DMS53 (cell line): ENCODE measurements at places on chromosomes 7 and 10.

DNA sequence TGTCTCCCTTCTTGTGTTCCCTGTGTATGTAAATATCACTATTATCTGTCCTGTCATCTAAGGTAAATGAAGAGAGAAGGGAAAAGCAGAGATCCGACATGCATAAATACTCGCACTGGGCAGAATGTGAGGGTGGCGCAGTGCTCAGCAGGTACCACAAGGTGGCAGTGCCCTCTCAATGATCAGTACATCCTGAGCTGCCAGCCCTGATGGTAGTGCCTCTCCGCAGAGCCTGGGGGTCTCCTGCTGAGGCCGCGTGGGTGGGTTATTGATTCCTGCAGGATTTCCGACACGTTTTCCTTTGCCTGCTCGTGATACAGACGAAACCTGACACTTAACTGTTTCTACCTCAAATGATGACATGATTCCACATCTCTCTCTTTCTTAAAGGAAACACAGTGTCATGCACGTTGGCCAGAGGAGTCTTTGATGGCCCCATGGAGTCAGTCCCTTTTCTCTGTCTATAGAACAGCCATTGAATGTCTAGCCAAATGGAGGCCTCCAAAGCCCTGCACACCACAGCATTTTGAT, 19.8 kb downstream of the RGR start:
- DNase-seq, result peak; percentile 82

GRCh38 chr7:102189756-102190155, 96.9 kb upstream of the SH2B2 start:
- DNase-seq, result no peak

GRCh38 chr10:60441515-60441914, 51.8 kb upstream of the ANK3 start:
- peak; percentile 38 for DNase-seq

DNA sequence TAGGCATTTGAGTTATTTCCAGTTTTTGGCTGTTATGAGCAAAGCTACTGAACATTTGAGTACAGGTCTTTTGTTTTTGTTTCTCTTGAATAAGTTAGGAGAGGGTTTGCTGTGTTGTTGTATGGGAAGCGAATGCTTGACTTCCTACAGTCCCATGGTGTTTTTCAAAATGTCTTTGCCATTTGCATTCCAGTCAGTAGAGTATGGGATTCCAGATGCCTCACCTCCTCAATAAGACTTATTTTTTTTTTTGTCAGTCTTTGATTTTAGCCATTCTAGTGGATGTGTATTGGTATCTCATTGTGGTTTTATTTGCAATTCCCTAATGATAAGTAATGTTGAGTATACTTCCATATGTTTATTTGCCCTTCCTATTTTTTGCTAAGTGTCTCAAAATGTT, 19.4 kb downstream of the CDK13 start:
- no peak for DNase-seq

DNA sequence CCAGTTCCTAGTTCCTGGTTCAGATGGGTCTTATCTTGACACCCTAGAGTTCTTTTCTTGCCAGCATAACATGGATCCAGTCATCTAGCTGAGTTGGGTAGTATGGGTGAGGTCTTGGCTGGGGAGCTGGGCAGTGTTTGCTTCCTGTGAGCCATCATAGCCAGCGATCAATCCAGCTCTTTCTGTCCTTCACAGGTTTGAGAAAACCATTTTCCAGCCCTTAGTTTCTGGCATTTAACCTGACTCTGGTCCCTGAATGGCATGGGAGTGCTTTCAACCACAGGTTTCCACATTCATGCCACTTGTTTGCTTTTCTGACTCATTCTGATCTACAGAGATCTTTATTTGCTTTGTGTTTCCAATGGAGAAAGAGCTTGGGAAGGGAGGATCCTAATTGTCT, 8.6 kb downstream of the SLC13A1 start:
- peak; percentile 95 for DNase-seq

- peak; percentile 20 for DNase-seq
Measured at GRCh38 chr10:16481052-16481728, 40.5 kb downstream of the C1QL3 start.

DNA sequence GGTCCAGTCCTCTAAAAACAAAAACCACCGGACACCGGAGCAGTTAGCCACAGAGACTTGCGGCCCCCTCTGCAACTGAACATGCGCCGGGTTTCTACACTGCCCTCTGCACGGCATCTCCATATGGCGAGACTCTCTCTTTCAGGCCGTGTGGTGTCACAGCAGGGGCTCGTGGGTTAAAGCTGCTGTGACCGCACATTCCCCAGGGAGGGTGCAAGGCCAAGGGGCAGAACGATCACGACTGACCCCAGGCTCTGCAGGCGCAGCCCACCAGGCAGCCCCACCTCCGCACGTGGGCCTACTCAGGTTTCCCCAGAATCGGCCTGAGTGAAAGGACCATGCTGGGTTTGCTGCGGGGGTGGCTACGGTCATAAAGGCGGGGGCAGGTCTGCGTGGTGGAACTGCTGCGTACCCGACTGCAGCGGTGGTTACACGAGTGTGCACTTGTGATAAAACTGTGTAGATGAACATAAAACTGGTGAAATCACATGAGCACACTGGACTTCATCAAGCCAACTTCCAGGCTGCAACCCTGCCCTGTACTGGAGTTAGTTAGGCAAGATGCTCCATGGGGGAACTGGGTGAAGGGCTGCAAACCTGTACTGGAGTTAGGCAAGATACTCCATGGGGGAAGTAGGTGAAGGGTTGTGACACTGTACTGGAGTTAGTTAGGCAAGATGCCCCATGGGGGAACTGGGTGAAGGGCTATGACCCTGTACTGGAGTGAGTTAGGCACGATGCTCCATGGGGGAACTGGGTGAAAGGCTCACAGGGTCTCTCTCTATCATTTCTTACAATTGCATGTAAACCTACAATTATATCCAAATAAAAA, 81.4 kb upstream of the PPP2R2D start:
- no peak for DNase-seq

DNA sequence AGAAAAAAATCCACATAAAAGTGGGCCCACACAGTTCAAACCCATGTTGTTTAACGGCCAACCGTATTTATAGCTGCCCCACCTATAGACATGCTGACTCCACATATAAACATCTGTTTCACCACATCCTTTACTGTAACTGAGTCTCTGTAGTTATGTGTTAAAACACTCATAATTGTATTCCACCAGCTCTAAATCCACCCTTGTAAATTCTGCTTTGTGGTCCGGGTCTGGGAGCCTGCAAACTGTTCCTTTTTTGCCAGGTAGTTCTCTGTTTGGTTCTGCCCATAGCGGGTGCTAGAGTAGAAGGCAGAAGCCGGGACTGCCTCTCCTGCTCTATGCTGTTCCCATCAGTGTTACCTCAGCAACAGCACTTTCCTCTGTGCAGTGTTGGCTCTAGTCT, 20.2 kb upstream of the FHIP2A start:
- DNase-seq, result no peak

DNA sequence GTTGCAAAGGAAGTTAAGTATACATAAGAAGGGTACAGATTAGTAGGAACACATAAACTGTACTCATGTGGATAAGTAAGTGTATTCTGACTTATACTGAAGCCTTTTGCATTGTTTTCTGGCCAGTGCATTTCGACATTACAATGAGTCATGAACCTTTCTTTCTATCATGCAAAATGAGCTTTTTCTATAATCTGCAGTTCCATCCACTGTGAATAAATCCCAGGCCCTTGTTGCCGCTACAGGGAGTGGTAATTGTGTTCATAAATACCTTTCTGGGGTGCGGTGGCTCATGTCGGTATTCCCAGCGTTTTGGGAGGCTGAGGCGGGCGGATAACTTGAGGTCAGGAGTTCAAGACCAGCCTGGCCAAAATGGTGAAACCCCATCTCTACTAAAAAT, 858.3 kb downstream of the GRM8 start:
- no peak for DNase-seq

DNA sequence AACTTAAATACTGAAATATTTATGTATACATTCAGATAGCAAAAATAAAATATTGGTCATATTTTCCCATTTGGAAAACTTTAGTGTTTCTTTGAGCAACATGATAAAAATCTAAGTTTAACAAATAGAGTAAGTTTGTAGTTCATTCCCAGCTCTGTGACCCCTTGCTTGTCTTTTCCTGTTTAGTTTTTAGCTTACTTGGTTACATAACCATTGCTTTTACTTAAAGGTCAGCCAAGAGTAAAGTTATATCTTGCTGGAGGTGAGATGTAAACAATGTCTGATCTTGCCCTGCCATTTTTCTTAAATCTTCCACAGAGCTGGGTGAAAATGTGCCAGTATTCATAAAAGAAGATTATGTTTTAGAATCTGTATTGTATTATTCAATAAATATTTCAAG, 46.7 kb upstream of the MDFIC start:
- no peak for DNase-seq

- no peak for DNase-seq
Measured at GRCh38 chr10:7340179-7340874, 70.5 kb downstream of the SFMBT2 start.

- no peak for DNase-seq
Measured at GRCh38 chr10:107054469-107055156, 109.9 kb downstream of the SORCS1 start.

- no peak for DNase-seq
Measured at GRCh38 chr10:84344526-84344925, 16.1 kb downstream of the CCSER2 start.

DNA sequence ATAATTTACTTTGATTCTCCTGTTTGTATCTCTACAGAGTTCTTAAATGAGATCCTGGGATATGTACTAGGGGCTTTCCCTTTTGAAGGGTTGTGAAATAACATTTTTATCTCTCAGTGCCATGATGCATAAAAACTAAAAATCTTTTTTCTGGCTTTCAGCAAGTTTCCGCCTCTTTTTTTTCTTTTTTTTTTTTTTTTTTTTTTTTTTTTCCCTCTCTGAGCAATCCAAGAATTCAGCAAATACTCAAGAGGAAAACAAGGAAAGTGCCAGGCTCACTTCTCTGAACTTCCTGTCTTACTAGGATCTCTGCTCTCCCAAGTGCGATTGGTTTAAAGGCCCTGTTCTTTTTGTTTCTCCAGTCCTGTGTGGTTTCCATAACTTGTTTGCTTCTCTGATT, 79.9 kb downstream of the HYCC1 start:
- DNase-seq, result no peak

GRCh38 chr10:121132273-121132672, 281.1 kb downstream of the WDR11 start:
- DNase-seq, result no peak

GRCh38 chr7:151867912-151868311, 9.0 kb downstream of the PRKAG2 start:
- DNase-seq, result no peak

DNA sequence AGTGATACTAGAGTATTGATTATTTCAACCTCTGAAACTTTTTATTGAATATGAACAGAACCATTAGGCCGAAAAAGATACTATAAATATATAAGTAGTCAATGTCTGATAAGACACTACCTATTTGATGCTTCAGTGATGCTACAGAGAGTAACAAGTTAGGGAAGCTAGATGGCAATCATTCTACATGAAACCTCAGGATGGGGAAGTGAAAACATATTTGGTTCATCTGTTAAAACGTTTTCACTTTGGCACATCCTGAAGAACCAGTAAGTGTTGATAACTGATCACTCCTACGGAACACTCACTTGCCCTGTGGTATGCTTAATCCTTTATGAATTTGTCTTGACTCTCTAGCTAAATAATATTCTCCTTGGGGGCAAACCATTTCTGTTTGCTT, 1064.9 kb downstream of the NXPH1 start:
- peak; percentile 26 for DNase-seq

- peak; percentile 67 for DNase-seq
Measured at GRCh38 chr10:102152545-102152890, 329 bp downstream of the NOLC1 start.

GRCh38 chr10:20890491-20891337, 6.4 kb downstream of the NEBL start:
- peak; percentile 48 for DNase-seq

GRCh38 chr7:130189343-130189742, 15.9 kb downstream of the TMEM209 start:
- DNase-seq, result no peak

DNA sequence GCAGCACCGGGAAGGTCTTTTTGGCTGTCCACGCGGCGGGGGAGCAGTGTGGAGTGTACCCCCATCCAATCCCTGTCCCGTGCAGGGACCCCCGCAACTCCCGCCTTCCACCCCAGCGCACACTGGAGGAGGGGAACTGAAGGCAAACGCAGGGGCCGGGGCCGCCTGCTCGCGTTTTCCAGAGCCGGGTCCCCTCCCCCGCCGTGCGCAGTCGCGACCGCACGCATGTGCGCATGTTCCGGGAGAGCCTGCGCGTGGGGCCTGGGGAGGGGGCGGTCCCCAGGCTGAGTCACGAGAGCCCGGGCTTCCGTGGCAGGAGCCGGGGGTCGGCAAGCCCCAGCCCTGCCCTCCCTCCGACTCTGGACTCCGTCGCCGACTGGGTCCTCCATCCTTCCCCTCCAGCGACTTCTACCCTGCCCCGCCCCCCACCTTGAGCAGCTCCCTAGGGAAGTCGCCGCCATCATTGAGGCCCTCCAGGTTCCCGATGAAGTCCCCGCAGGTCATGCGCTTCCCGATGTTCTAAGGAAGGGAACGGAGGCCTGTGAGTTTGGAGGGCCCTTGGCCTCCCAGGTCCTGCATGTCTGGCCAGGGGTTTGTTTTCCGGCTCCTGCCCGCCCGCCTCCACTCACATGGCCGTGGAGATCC, 8.0 kb downstream of the PSD start:
- DNase-seq, result peak; percentile 74

GRCh38 chr10:52993109-52993508, 220.5 kb upstream of the MBL2 start:
- DNase-seq, result no peak

GRCh38 chr7:132083537-132084123, 492.6 kb downstream of the PLXNA4 start:
- DNase-seq, result no peak

- DNase-seq, result no peak
Measured at GRCh38 chr7:117654780-117655179, 175.0 kb downstream of the CFTR start.

- DNase-seq, result no peak
Measured at GRCh38 chr10:44761076-44761475, 150.1 kb upstream of the TMEM72 start.

GRCh38 chr10:14687340-14687739, 87.4 kb downstream of the FAM107B start:
- peak; percentile 96 for DNase-seq

DNA sequence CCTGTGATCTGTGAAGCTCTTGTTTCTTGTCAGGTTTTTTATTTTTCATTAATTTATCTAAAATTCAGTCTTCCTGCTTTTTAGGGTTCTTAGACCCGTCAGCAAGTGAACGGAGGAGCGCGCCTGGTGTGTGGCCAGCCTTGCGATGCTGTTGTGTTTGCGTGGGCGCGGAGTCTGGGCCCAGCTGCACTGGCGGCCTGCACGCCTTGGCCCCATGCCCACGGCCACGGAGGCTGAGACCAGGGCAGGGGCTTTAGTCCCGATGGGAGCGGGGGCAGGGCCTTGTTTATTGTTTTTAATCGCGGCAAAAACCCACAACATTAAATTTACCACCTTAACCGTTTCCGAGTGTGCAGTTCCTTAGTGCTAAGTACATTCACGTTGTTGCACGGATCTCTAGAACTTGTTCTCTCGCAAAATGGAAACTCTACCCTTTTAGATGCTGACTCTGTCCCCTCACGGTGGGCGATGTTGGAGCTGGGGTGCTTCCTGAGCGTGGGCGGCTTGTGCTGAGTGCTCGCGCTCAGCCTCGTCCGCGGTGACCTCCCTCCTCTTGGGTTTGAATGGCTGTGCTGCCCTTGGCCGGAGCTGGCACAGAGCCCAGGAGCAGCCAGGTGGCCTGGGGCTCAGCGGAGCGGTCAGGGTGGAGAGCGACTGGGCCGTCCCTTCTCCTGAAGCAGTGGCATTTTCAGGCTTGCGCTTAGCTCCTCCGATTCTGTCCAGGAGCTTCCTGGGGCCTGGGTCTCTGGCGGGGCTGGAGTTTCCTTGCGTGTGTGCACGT, 69.1 kb downstream of the INPP5A start:
- DNase-seq, result peak; percentile 71

- DNase-seq, result no peak
Measured at GRCh38 chr7:30330134-30331111, 46.0 kb downstream of the ZNRF2 start.
